Activated CD8-positive, alpha-beta memory T cell treated with anti-CD3 and anti-CD28 coated beads, Interleukin-2, amount 10 ng/mL, durations not matched to agents 7 days and 5 days (primary cell): ENCODE measurements at places on chromosomes 7 and 10. TPM values are rescaled to one million over a fixed set of nuclear protein-coding genes. Genes with fewer than 3 reads are reported as not detected.

- H3K4me1 ChIP-seq = peaks cover 7% of the 10 kb centered on the region
- H3K27ac ChIP-seq = no peak overlapping the region
- DNase-seq = no peak
- H3K4me3 ChIP-seq = no peak overlapping the region
These were observed 587 bp downstream of the HOXA10 start for GRCh38 chr7:27173511-27173955.

DNA sequence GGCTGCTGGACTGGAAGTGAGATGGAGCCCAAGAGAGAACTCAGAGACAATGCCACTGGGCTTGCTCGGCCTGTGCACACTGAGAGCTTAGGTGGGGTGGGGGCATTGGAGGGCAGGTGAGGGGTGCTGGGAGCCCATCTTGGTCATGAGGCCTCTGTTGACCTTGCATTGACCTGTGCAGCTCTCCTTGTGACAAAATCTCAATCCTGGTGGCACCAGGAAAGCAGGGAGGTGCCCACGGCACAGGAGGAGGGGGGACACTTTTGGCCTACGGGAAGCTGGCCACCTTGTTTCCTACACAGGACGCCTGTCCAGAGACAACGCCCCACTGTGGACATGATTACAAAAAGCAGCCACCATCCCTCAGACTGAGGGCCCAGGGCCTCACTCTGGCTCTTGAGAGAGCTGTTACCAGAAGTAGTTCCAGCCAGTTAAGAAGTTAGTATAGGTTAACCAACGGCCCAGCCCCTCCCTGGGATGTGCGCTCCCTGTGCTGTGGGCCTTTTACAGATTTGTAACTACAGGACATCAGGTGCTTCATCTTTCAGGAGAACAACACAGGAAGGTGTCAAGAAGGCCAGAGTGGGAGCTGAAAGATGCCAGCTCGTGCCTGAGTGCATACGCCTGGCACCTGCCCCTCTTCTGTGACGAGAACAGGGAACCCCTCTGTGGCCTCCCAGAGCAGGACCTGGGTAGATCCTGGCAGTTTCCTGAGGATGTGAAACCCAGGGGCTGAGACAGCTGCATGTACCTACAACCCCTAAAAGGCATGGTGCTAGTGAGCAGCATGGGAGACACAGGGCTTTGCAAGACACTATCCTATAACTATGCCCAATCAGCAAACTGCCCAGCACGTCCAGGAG is 10.3 kb downstream of the PKD1L1 start:
- no peak for DNase-seq
- H3K27me3 ChIP-seq = no peaks in the 10 kb centered on the region
- peaks cover 30% of the 10 kb centered on the region for H3K4me1 ChIP-seq
- H3K36me3 ChIP-seq = peaks cover 2% of the 10 kb centered on the region

- no peak for DNase-seq
- no peak overlapping the region for H3K4me3 ChIP-seq
- no peak overlapping the region for H3K27ac ChIP-seq
- no peaks in the 10 kb centered on the region for H3K27me3 ChIP-seq
- H3K36me3 ChIP-seq = peaks cover 66% of the 10 kb centered on the region
- peaks cover 16% of the 10 kb centered on the region for H3K4me1 ChIP-seq
These were observed 155.8 kb upstream of the AOAH start for GRCh38 chr7:36880108-36880507.

DNA sequence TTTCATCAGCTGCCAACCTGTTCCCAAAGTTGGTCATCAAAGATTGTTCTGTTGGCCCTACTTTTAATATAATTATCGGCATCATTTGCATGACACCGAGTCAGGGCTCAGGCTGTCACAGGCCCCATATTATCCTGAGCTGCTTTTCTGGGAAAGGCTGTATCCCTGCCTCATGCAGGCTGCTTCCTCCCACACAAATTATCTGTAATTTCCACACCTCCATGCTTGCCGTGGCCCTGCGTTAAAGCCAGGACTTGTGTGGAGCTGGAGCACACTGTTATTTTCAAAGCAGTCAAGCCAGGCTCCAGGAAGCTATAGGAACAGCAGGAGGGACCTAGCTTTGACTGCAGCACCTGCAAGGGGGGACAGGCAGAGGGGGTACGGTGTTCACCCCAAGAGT is 5.4 kb upstream of the ADCYAP1R1 start:
- H3K4me1 ChIP-seq = no peaks in the 10 kb centered on the region
- H3K27ac ChIP-seq = no peak overlapping the region
- H3K36me3 ChIP-seq = no peaks in the 10 kb centered on the region
- no peak overlapping the region for H3K4me3 ChIP-seq
- peaks cover 35% of the 10 kb centered on the region for H3K27me3 ChIP-seq

GRCh38 chr7:22181663-22182062 is 175.3 kb downstream of the RAPGEF5 start:
- peak overlapping the region; percentile 39 for H3K4me3 ChIP-seq
- peaks cover 10% of the 10 kb centered on the region for H3K36me3 ChIP-seq
- H3K4me1 ChIP-seq = peaks cover 30% of the 10 kb centered on the region
- peak overlapping the region; percentile 86 for H3K27ac ChIP-seq

GRCh38 chr7:74217455-74218342 is 7.9 kb downstream of the LAT2 start:
- peaks cover 29% of the 10 kb centered on the region for H3K4me1 ChIP-seq
- no peaks in the 10 kb centered on the region for H3K27me3 ChIP-seq
- peak overlapping the region; percentile 82 for H3K27ac ChIP-seq
- DNase-seq = peak; percentile 69

DNA sequence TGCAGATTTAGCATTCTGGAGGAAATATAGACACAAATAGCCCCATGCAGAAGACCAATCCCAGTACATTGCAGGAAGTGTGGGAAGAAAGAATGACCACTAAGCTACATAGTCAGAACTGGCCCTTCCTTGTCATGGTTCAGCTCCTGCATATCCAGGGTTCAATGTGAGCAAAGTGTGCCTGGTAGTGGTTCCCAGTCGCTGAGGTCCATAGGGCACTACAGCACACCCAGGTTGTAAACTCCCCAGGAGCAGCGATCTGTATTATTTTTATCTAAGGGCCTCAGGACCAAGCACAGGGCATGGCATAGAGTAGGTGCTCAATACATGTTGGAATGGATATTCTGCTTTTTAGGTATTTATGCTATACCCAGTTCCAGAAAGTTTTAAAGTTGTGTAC is 114.4 kb downstream of the RTKN2 start:
- H3K4me1 ChIP-seq = peaks cover 2% of the 10 kb centered on the region
- H3K27ac ChIP-seq = no peak overlapping the region
- no peaks in the 10 kb centered on the region for H3K27me3 ChIP-seq
- DNase-seq = no peak
- H3K4me3 ChIP-seq = no peak overlapping the region
- H3K36me3 ChIP-seq = peaks cover 13% of the 10 kb centered on the region

DNA sequence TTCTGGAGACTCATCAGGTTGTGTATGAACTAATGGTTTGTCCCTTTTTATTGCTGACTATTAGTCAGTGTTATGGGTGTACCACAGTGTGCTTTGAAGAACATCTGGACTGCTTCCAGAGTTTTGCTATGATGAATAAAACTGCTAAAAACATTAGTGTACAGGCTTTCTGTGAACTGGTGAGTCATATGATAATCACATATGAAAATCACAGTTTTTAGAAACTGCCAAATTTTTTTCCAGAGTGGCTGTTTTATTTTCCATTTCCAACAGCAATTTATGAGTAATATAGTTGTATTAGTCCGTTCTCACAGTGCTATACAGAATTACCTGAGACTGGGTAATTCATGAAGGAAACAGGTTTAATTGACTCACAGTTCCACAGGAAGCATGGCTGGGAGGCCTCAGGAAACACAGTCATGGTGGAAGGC is 281.2 kb upstream of the VSTM2A start:
- no peak overlapping the region for H3K4me3 ChIP-seq
- no peak for DNase-seq
- no peak overlapping the region for H3K27ac ChIP-seq
- no peaks in the 10 kb centered on the region for H3K36me3 ChIP-seq
- no peaks in the 10 kb centered on the region for H3K27me3 ChIP-seq

GRCh38 chr10:28302012-28302637 is 739 bp downstream of the MPP7 start:
- peak overlapping the region; percentile 34 for H3K4me3 ChIP-seq
- no peak for DNase-seq
- H3K36me3 ChIP-seq = no peaks in the 10 kb centered on the region

DNA sequence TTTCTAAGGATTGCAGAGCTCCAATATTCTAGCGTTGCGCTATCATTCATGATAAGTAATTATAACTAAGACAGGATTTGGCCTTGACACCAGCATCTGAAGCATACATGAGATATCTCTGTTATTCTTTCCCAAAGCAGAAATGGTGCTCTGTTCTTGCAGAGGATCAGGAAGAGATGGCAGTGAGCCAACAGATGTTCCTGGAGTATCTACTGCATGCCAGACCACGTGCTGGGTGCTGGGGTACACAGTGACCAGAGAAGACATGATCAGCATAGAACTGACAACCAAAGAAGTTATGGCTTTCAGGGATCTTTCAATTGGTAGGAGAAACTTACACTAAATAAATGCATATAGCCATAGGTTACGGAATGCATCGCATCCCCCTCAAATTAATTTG is 63.7 kb upstream of the PLXNA4 start:
- H3K4me1 ChIP-seq = peaks cover 3% of the 10 kb centered on the region
- H3K27ac ChIP-seq = no peak overlapping the region
- H3K36me3 ChIP-seq = no peaks in the 10 kb centered on the region
- DNase-seq = no peak

ABCC2 gene
- 0.85 TPM for total RNA-seq

RRP12 gene
- 38.1 TPM for total RNA-seq

DNA sequence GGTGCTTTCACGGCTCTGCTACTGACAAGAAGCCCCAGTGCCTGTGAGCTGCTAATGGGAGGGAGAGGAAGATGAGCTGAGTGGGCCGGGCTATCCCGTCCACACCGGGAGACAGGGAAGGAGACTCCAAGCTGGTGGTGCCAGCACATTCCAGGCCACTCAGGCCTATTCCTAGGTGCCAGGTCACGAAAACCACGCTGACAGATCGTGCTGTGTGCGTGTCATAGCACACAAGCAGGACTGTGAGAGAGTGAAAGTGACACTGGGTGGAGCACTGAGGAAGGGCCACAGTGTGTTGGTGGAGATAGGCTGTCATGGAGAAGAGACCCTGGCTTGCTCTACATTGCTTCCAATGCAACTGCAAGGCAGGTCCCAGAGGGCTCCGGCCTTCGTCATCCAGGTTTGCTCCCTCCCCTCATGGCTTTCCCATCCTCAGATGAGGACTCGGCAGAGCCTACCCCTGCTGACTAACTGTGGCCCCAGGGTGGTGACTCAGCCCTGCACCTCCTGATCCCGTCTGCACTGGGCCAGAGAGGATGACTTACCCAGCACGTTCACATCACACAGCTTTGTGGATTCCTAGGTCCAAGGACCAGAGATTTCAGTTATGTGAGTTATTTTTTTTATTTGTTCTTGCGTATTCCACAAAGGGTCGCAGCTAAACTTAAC is 167.3 kb downstream of the EGFR start:
- DNase-seq = peak; percentile 39
- H3K27me3 ChIP-seq = peaks cover 3% of the 10 kb centered on the region
- H3K4me3 ChIP-seq = no peak overlapping the region
- no peak overlapping the region for H3K27ac ChIP-seq

GRCh38 chr10:47249881-47250280 is 50.1 kb upstream of the GDF10 start:
- no peak overlapping the region for H3K4me3 ChIP-seq
- H3K27me3 ChIP-seq = no peaks in the 10 kb centered on the region
- no peak overlapping the region for H3K27ac ChIP-seq
- no peaks in the 10 kb centered on the region for H3K4me1 ChIP-seq
- peak; percentile 31 for DNase-seq
- H3K36me3 ChIP-seq = no peaks in the 10 kb centered on the region

GRCh38 chr7:50304911-50305582 is 531 bp downstream of the IKZF1 start:
- H3K4me1 ChIP-seq = peaks cover 33% of the 10 kb centered on the region
- peak overlapping the region; percentile 97 for H3K27ac ChIP-seq
- H3K27me3 ChIP-seq = no peaks in the 10 kb centered on the region

DNA sequence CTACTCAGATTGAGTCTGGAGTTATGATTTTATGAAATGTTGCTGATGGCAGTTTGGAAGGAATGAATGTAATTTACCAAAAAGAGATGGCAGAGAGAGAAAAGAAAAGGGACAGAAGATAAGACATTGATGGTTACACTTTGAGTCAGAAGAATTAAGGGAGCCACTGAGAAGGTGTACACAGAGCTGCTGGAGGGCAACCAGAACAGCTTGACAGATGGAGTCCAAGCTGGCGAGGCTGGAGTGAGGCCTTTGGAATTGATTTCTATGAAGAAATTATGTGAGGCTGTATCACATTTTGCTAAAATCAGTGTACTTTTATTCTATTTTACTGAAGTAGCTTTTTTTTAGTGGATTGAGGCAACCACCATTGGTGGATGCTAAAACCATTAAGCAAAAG is 740.5 kb downstream of the REEP3 start:
- no peak overlapping the region for H3K27ac ChIP-seq
- H3K4me3 ChIP-seq = no peak overlapping the region
- DNase-seq = no peak
- no peaks in the 10 kb centered on the region for H3K36me3 ChIP-seq
- no peaks in the 10 kb centered on the region for H3K27me3 ChIP-seq
- H3K4me1 ChIP-seq = no peaks in the 10 kb centered on the region

GRCh38 chr10:62199584-62199983 is 69.1 kb downstream of the RTKN2 start:
- H3K27me3 ChIP-seq = no peaks in the 10 kb centered on the region
- H3K27ac ChIP-seq = peak overlapping the region; percentile 29
- no peak for DNase-seq
- H3K36me3 ChIP-seq = peaks cover 22% of the 10 kb centered on the region

CALHM1 gene
- 1.1 TPM for total RNA-seq

- no peak overlapping the region for H3K4me3 ChIP-seq
- no peak overlapping the region for H3K27ac ChIP-seq
- H3K4me1 ChIP-seq = no peaks in the 10 kb centered on the region
- peaks cover 11% of the 10 kb centered on the region for H3K27me3 ChIP-seq
- H3K36me3 ChIP-seq = no peaks in the 10 kb centered on the region
These were observed 92.3 kb upstream of the PRPS1L1 start for GRCh38 chr7:18119985-18120384.

- H3K4me3 ChIP-seq = no peak overlapping the region
- peaks cover 26% of the 10 kb centered on the region for H3K36me3 ChIP-seq
- no peaks in the 10 kb centered on the region for H3K27me3 ChIP-seq
- H3K27ac ChIP-seq = peak overlapping the region; percentile 3
These were observed 62.5 kb downstream of the DAGLB start for GRCh38 chr7:6385110-6385781.

GRCh38 chr7:70334871-70335270 is 736.6 kb downstream of the AUTS2 start:
- H3K4me3 ChIP-seq = no peak overlapping the region
- H3K27me3 ChIP-seq = peaks cover 19% of the 10 kb centered on the region
- peak; percentile 43 for DNase-seq
- peaks cover 18% of the 10 kb centered on the region for H3K4me1 ChIP-seq
- peak overlapping the region; percentile 4 for H3K27ac ChIP-seq
- peaks cover 2% of the 10 kb centered on the region for H3K36me3 ChIP-seq

- no peak overlapping the region for H3K27ac ChIP-seq
- no peak overlapping the region for H3K4me3 ChIP-seq
These were observed 57.4 kb downstream of the GFRA1 start for GRCh38 chr10:116215651-116216050.

ANKRD22 gene
- not detected for total RNA-seq

GRCh38 chr7:127891144-127891543 is 140.1 kb downstream of the LRRC4 start:
- peaks cover 8% of the 10 kb centered on the region for H3K4me1 ChIP-seq
- H3K36me3 ChIP-seq = peaks cover 33% of the 10 kb centered on the region
- no peak for DNase-seq
- no peak overlapping the region for H3K4me3 ChIP-seq
- no peak overlapping the region for H3K27ac ChIP-seq
- no peaks in the 10 kb centered on the region for H3K27me3 ChIP-seq
